Activated CD4-positive, alpha-beta T cell treated with anti-CD3 and anti-CD28 coated beads, Interleukin-2, Interleukin-4, amounts not matched to agents 100 ng/mL and 50 ng/mL, durations not matched to agents 16 hours and 8 hours (primary cell): ENCODE measurements at places on chromosomes 3 and 15.
A peak's percentile ranks its signal among the peaks of the same experiment; 100 is the strongest.

DNA sequence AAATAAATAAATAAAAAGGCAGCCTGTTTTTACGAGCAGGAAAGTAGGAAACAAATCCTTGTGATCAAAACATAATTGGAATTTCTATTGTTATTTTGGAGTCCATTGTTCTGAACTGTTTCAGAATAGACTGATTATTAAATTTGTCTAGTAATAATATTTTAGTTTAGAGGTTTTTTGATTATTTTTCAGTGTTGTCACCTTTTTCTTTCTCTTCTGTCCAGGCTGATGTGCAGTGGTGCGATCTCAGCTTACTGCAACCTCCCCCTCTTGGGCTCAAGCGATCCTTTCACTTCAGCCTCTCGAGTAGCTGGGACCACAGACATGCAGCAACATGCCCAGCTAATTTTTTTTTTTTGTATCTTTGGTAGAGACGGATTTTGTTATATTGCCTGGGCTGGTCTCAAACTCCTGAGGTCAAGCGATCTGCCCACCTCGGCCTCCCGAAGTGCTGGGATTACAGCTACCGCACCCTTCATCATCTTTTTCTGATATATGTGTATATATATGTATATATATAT lies 38.0 kb downstream of the KAT2B start:
- no peak for DNase-seq

- DNase-seq, result no peak
Measured at GRCh38 chr3:36957862-36958686, 13.2 kb upstream of the TRANK1 start.

GRCh38 chr15:38517312-38517975 lies 47.2 kb downstream of the RASGRP1 start:
- DNase-seq, result no peak

DNA sequence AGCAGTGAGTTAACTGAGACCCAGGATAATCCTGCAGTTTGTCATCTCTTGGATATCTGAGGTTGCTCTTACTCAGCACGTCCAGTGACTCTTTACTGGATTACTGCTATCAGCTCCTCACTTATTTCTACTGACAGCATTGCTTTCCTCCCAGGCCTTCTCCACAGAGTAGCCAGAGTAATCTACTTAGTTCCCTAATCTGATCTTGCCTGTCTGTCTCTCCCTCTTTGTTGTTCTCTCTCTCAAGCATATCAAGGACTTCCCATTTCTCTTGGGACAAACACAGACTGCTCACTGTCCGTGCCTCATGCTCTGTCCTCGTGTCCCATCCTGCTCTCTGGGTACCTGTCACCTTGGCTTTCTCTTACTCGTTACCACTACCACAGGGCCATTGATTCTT lies 376.2 kb downstream of the FEZF2 start:
- DNase-seq, result no peak

GRCh38 chr3:151327571-151328198 lies 1.7 kb downstream of the P2RY13 start:
- no peak for DNase-seq

- no peak for DNase-seq
Measured at GRCh38 chr3:157204880-157205279, 44.9 kb upstream of the CCNL1 start.

- DNase-seq, result no peak
Measured at GRCh38 chr3:194756460-194756779, 70.7 kb downstream of the FAM43A start.

DNA sequence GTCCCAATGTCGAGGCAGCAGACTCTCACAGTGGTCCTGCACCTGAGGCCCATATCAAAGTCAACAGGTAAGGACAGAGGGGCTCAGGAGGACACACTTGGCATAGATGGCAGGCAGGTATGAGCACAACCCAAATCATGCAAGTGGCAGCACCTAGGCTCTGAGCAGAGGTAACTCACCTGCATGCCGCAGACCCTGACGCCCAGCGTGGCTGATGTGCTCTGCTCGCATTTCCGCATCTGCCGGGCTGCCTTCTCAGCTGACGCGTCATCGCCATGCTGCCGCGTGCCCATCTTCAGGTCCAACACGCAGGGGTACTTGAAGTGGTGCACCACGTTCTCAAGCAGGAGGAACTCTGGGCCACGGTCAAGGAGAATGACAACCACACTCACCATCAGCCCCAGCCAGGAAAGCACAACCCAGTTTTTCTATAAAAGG lies 4.2 kb upstream of the GMPPB start:
- no peak for DNase-seq

GRCh38 chr3:53170325-53171063 lies 9.5 kb downstream of the PRKCD start:
- peak; percentile 54 for DNase-seq

DNA sequence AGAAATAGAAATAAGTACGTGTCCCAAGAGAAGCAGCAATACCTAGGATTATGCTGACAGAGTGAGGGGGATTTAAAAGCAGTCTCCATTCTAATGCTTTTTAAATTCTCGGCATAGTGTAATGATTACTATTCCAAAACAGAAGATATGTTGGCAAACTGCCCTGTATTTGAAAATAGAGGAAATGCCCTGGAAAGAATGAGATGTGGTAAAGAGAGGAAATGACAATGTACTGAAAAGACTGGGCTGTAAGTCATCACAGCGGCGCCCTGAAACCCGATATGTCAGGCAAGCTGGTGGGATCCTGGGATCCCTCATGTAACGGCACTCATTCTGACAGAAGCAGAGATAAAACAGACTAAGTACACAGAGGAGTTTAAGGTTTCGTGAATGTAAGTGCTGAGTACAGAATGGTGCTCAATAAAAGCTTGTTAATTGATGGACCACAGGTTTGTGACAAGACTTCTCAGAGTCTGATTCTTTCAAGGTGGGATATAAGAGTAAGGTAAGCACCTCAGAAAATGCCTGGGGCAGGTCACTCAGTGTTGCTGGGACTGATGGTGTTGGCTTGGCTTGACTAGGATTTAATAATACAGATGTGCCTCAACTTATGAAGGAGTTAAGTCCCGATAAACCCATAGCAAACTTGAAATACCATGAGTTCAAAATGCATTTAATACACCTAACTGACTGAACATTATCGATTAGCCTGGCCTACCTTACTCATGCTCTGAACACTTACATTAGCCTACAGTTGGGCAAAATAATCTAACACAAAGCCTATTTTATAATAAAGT lies 91.4 kb downstream of the NFKBIZ start:
- DNase-seq, result no peak

- DNase-seq, result no peak
Measured at GRCh38 chr3:47573190-47574172, 5.2 kb downstream of the CSPG5 start.

- DNase-seq, result no peak
Measured at GRCh38 chr15:61101543-61101942, 127.6 kb downstream of the RORA start.

GRCh38 chr15:85926834-85927233 lies 132.1 kb upstream of the KLHL25 start:
- no peak for DNase-seq

DNA sequence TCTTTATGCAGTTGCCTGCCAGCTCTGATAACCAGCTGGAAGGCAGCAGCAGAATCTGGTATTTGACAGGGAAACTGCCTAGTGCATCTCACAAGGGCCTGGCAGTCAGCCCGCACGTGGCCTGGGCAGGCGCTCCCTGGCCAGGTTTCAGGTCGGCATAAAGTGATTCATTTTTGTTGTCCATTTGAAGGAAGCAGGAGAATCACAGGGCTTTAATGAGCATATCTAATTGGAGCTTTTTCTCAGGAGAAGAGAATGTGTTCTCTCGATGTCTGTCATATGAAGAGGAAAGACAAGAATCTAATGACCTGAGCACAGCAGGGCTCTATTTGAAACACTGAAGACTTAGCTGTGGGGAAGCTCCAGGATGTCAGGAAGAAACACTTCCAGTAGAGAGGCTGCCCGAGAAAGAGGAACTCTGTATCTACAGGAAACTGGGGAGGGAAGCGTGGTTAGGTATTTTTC lies 98.8 kb upstream of the MB21D2 start:
- no peak for DNase-seq

GRCh38 chr15:67120839-67121643 lies 55.6 kb downstream of the SMAD3 start:
- DNase-seq, result peak; percentile 79

GRCh38 chr15:57218826-57219576 lies 157.3 kb upstream of the CGNL1 start:
- no peak for DNase-seq
